ENCODE measurements at places on chromosomes 11 and 22. TPM values are rescaled to one million over a fixed set of nuclear protein-coding genes. Genes with fewer than 3 reads are reported as not detected.

DNA sequence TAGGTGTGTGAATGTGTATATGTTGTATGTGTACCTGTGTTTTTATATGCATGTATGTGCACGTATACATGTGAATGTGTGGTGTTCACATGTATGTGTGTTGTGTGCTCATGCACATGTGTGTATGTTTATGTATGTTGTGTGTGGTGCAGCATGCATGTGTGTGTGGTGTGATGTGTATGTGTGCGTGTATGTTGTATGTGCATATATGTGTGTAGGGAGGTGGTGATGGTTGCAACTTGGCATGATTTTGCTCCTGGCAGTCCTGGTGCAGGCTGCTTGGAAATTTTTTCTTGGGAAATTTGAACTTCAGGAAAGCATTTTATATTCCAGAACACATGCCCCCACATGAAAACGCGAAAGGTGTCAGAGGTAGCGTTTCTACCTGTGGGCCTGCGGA lies 1177.8 kb downstream of the TBC1D22A start:
- no peaks in the 10 kb centered on the region for H3K4me1 ChIP-seq
- H3K27ac ChIP-seq: no peak overlapping the region

GRCh38 chr11:130872981-130873380 lies 43.3 kb downstream of the SNX19 start:
- H3K27ac ChIP-seq: peak overlapping the region; percentile 62
- H3K4me1 ChIP-seq: peaks cover 10% of the 10 kb centered on the region
- peak; percentile 86 for DNase-seq
- peaks cover 39% of the 10 kb centered on the region for H3K36me3 ChIP-seq
- no peaks in the 10 kb centered on the region for H3K27me3 ChIP-seq

- no peak for DNase-seq
- H3K27ac ChIP-seq: no peak overlapping the region
- H3K4me3 ChIP-seq: no peak overlapping the region
- H3K36me3 ChIP-seq: peaks cover 6% of the 10 kb centered on the region
- no peaks in the 10 kb centered on the region for H3K27me3 ChIP-seq
- no peaks in the 10 kb centered on the region for H3K4me1 ChIP-seq
Observed at GRCh38 chr11:73452726-73453125, 76.5 kb downstream of the RELT start.

- H3K27me3 ChIP-seq: no peaks in the 10 kb centered on the region
- no peak overlapping the region for H3K27ac ChIP-seq
- H3K4me1 ChIP-seq: peaks cover 12% of the 10 kb centered on the region
- H3K36me3 ChIP-seq: no peaks in the 10 kb centered on the region
- no peak for DNase-seq
Observed at GRCh38 chr11:35954205-35954604, 10.3 kb downstream of the LDLRAD3 start.

GRCh38 chr11:46719048-46719542 lies at the start of gene F2:
TSS of gene F2 (plus strand) at chr11:46719213. CDS start at chr11:46719236, 23 bp downstream.
- no peak for DNase-seq
- H3K4me1 ChIP-seq: no peaks in the 10 kb centered on the region
- H3K4me3 ChIP-seq: no peak within 1 kb of the TSS
- H3K27ac ChIP-seq: no peak within 1 kb of the TSS
- no peaks in the 10 kb centered on the region for H3K27me3 ChIP-seq
- H3K36me3 ChIP-seq: no peaks in the 10 kb centered on the region

Gene OR10A5
- total RNA-seq: not detected

Gene NAV2
- 25.7 TPM for total RNA-seq

Gene NRXN2
- total RNA-seq: 11.8 TPM

- no peak for DNase-seq
- H3K4me3 ChIP-seq: peak overlapping the region; percentile 91
- no peaks in the 10 kb centered on the region for H3K36me3 ChIP-seq
- H3K4me1 ChIP-seq: peaks cover 10% of the 10 kb centered on the region
- H3K27me3 ChIP-seq: peaks cover 5% of the 10 kb centered on the region
- H3K27ac ChIP-seq: peak overlapping the region; percentile 89
Observed at GRCh38 chr11:13463779-13464290, 813 bp upstream of the BTBD10 start.

Gene TBX1
- total RNA-seq: 7.2 TPM

Gene NFAM1
- 0.62 TPM for total RNA-seq

GRCh38 chr11:113271551-113272245 lies 42.7 kb upstream of the TTC12 start:
- no peaks in the 10 kb centered on the region for H3K27me3 ChIP-seq
- H3K4me3 ChIP-seq: no peak overlapping the region
- H3K4me1 ChIP-seq: peaks cover 11% of the 10 kb centered on the region
- no peak overlapping the region for H3K27ac ChIP-seq

DNA sequence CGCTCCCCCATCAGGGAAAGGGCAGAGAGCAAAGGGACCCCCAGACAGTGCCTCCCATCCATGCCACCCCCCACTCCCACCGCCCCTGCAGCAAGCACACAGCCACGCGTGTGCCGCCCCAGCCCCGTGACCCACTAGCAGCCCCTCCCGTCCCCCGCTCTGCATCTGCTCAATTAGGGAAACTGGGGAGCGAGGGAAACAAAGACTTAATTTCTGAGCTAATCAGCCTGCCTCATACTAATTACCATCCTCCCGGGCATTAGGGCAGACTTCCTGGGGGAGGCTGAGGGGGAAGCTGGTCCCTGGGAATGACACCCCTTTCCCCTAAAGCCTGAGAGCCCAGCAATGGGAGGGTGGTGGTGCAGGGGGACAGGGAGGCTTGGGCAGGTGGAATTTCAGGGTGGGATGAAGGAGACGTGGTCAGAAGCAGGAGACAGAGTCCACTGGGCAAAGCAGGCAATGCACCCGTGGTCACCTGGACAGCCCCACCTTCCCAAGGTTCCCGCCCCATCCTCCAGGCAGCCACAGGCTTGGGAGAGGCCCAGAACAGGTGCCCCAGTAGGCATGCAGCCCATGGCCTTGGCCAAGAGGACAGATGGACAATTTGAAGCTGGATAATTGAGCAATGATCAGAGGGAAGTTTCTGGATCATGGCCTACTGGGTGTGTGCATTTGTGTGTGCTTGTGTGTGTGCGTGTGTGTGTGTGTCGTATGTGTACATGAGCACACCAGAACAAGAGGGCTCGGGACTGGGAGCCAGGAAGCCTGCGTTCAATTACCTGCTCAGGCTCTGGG lies 20.6 kb downstream of the ELFN2 start:
- H3K27ac ChIP-seq: no peak overlapping the region
- DNase-seq: no peak
- H3K4me3 ChIP-seq: no peak overlapping the region
- H3K4me1 ChIP-seq: peaks cover 20% of the 10 kb centered on the region
- no peaks in the 10 kb centered on the region for H3K36me3 ChIP-seq

Gene TMEM121B
- total RNA-seq: 1.2 TPM

DNA sequence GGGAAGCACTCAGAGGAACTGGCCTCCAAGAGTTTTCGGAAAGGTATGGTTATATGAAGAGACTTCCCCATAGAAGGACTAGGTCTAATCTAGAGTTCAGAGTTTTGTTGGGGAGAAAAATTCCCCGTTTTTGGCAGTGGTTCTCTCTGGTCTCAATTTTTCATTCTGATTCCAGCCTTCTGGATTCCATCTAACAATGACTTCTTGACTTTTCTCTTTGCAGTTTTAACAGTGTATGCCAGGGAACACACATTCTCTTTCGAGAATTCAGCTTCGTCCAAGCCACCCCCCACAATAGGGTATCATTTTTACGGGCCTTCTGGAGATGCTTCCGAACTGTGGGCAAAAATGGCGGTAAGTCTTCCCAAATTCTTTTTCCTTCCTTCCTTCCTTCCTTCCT lies 115.6 kb downstream of the CSTPP1 start:
- peaks cover 3% of the 10 kb centered on the region for H3K4me1 ChIP-seq
- peaks cover 3% of the 10 kb centered on the region for H3K36me3 ChIP-seq
- H3K4me3 ChIP-seq: no peak overlapping the region
- no peak for DNase-seq
- no peak overlapping the region for H3K27ac ChIP-seq

DNA sequence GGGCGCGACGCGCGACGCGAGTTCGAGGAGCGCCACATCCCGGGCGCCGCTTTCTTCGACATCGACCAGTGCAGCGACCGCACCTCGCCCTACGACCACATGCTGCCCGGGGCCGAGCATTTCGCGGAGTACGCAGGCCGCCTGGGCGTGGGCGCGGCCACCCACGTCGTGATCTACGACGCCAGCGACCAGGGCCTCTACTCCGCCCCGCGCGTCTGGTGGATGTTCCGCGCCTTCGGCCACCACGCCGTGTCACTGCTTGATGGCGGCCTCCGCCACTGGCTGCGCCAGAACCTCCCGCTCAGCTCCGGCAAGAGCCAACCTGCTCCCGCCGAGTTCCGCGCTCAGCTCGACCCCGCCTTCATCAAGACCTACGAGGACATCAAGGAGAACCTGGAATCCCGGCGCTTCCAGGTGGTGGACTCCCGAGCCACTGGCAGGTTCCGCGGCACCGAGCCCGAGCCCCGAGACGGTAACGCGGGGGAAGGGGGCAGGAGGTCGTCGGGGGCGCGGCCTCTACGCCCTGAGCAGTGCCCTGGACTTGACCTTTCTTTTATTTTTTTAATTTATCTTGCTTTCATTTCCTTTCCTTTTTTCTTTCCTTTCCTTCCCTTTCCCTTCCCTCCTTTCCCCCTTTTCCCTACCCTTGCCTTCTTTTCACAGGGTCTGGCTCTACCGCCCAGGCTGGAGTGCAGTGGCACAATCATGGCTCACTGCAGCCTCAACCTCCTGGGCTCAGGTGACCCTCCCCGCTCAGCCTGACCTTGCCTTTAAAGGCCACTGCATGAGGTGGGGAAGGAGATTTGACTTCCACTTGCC lies 5.0 kb downstream of the MPST start:
- no peak overlapping the region for H3K4me3 ChIP-seq
- H3K27me3 ChIP-seq: no peaks in the 10 kb centered on the region
- H3K4me1 ChIP-seq: peaks cover 18% of the 10 kb centered on the region
- H3K36me3 ChIP-seq: peaks cover 59% of the 10 kb centered on the region
- H3K27ac ChIP-seq: no peak overlapping the region

GRCh38 chr11:32508780-32509179 lies 73.4 kb upstream of the WT1 start:
- no peak overlapping the region for H3K27ac ChIP-seq
- H3K4me3 ChIP-seq: no peak overlapping the region
- no peak for DNase-seq
- H3K36me3 ChIP-seq: no peaks in the 10 kb centered on the region
- H3K27me3 ChIP-seq: no peaks in the 10 kb centered on the region

- H3K36me3 ChIP-seq: peaks cover 20% of the 10 kb centered on the region
- peak overlapping the region; percentile 100 for H3K27ac ChIP-seq
- no peak for DNase-seq
- H3K27me3 ChIP-seq: peaks cover 13% of the 10 kb centered on the region
- H3K4me3 ChIP-seq: peak overlapping the region; percentile 91
Observed at GRCh38 chr11:72112978-72113808, 698 bp upstream of the ANAPC15 start.

GRCh38 chr22:21567456-21568346 lies at the start of gene UBE2L3:
TSS of gene UBE2L3 (plus strand) at chr22:21567714. CDS start at chr22:21567745, 31 bp downstream.
- peak within 1 kb of the TSS; percentile 86 for H3K27ac ChIP-seq
- H3K4me1 ChIP-seq: peaks cover 16% of the 10 kb centered on the region
- peak; percentile 92 for DNase-seq
- H3K27me3 ChIP-seq: no peaks in the 10 kb centered on the region
- H3K4me3 ChIP-seq: peak within 1 kb of the TSS; percentile 86
- H3K36me3 ChIP-seq: peaks cover 2% of the 10 kb centered on the region

Gene KCTD14
- total RNA-seq: 0.89 TPM

GRCh38 chr11:65118097-65118837 lies 766 bp upstream of the ZNHIT2 start:
- H3K4me3 ChIP-seq: no peak overlapping the region
- H3K27me3 ChIP-seq: peaks cover under 1% of the 10 kb centered on the region
- H3K36me3 ChIP-seq: peaks cover 50% of the 10 kb centered on the region
- peak overlapping the region; percentile 64 for H3K27ac ChIP-seq

- H3K36me3 ChIP-seq: no peaks in the 10 kb centered on the region
- peaks cover 29% of the 10 kb centered on the region for H3K27me3 ChIP-seq
- H3K4me3 ChIP-seq: no peak overlapping the region
Observed at GRCh38 chr11:133525976-133526375, 6.3 kb downstream of the OPCML start.

Gene CCDC188
- total RNA-seq: 0.93 TPM

DNA sequence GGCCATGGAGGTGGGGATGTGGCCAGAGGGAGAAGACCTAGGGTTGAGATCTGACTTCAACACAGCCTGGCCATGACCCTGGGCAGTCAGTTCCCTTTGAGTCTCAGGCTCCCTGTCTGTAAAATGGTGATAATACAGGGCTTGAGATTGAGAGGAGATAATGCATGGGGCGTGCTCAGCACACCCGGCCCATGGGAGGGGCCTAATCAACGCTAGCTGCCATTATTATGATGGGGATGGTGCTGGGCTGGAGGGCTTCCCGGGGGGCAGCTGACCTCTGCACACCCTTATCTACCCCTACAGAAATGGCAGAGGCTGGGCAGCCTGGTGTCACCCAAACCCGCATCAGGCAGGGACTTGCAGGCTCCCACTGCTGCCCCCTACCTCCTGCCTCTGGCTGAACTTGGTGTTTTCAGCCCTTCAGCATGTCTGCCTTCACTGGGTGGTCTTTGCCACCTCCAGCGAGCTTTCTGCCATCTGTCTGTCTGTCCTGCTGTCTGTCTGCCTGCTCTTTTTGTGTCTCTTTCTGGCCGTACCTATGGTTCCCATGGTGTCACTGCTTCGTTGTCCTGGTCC lies 84.5 kb downstream of the CACNA1I start:
- peaks cover 54% of the 10 kb centered on the region for H3K27me3 ChIP-seq
- no peak for DNase-seq
- H3K4me3 ChIP-seq: no peak overlapping the region

DNA sequence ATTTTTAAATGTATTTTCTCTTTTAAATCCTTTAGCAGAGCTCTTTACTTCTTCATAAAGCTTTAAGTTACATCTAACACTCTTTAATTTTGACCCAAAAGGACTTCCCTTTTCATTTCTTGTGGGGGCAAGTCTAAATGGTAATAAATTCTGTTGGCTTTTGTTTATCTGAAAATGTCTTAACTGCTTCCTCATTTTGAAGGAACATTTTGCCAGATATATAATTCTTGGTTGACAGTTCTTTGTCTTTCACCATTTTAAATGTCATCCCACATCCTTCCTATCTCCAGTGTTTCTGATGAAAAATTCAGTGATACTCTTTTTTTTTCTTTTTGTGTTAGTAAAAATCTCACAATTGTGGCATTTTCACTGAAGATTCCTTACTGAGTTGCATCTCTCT lies 44.7 kb upstream of the ZBTB44 start:
- no peaks in the 10 kb centered on the region for H3K36me3 ChIP-seq
- peaks cover 5% of the 10 kb centered on the region for H3K4me1 ChIP-seq
- no peaks in the 10 kb centered on the region for H3K27me3 ChIP-seq
- no peak overlapping the region for H3K27ac ChIP-seq
- no peak overlapping the region for H3K4me3 ChIP-seq

GRCh38 chr11:46413760-46414465 lies 22.3 kb upstream of the CHRM4 start:
- peaks cover 6% of the 10 kb centered on the region for H3K4me1 ChIP-seq
- no peak for DNase-seq
- no peaks in the 10 kb centered on the region for H3K27me3 ChIP-seq

- no peaks in the 10 kb centered on the region for H3K36me3 ChIP-seq
- peak overlapping the region; percentile 67 for H3K4me3 ChIP-seq
- peaks cover 25% of the 10 kb centered on the region for H3K4me1 ChIP-seq
- DNase-seq: peak; percentile 39
Observed at GRCh38 chr11:57513911-57514537, 1.5 kb downstream of the SLC43A1 start.
